ENCODE measurements at places on chromosomes 2 and 18.

GRCh38 chr2:45891719-45892424 lies 240.4 kb downstream of the PRKCE start:
- no peak for DNase-seq

- no peak for DNase-seq
Observed at GRCh38 chr2:195633974-195634373, 23.1 kb upstream of the SLC39A10 start.

DNA sequence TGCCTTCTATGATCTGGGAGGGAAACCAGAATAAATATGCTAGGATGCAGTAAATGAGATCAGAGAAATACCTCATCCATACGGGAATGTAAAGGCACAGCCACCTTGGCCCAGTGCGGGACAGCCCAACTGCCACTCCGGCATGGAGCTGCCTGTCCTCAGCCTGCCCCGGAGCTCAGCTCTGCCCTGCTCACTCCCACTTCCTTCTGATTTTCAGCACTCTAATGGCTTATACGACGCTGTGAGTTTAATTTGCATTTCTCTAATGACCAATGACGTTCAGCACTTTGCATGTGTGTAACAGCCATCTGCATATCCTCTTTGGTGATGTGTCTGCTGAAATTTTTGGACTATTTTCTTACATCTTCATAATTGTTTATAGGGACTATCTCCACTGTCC lies 172.5 kb upstream of the RAB6C start:
- no peak for DNase-seq

- DNase-seq: no peak
Observed at GRCh38 chr18:2846636-2847316, at the start of gene EMILIN2. EMILIN2 (plus strand) TSS chr18:2847006; CDS start chr18:2847189, 183 bp downstream.

- DNase-seq: no peak
Observed at GRCh38 chr2:104755026-104755878, 98.7 kb upstream of the POU3F3 start.

Measured in stromal cell of bone marrow (primary cell).